ENCODE measurements at places on chromosomes 13 and 19.

GRCh38 chr13:30974350-30974749 lies 41.9 kb downstream of the TEX26 start:
- no peak for DNase-seq

GRCh38 chr13:38921081-38921480 lies 69.5 kb downstream of the STOML3 start:
- no peak for DNase-seq

GRCh38 chr13:50955798-50956197 lies 46.2 kb downstream of the RNASEH2B start:
- DNase-seq: no peak

- DNase-seq: no peak
Measured at GRCh38 chr13:77699059-77699680, 1.7 kb downstream of the SLAIN1 start.

DNA sequence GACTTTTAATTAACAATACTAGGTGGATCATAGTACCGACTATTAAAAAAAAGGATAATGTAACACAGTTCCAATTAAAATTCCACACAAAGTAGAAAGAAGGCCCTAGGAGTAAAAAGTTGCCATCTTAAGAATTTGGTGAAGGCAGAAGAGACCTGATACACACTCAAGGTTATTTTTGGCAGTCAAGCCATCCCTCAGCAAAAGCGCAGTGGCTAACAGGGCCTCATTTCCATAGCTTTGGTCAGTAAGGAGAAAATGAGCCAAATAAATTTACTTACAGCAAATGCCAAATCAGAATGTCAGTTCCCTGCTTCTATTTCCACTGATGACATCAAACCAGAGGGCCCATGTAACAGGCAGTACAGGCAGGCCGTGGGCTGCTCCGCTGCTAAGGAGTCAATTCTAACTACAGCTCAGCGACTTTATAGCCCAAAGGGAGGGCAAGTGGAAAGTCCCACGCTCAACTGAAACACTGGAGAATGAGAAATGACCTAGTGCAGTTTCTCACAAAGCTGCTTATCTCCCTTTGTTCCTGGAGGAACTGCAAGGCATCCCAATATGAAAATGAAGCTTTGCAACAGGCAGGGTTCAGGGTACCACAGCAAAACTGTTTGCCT lies 6.3 kb downstream of the ARGLU1 start:
- DNase-seq: no peak

GRCh38 chr19:3670796-3671679 lies 29.2 kb downstream of the PIP5K1C start:
- DNase-seq: no peak

DNA sequence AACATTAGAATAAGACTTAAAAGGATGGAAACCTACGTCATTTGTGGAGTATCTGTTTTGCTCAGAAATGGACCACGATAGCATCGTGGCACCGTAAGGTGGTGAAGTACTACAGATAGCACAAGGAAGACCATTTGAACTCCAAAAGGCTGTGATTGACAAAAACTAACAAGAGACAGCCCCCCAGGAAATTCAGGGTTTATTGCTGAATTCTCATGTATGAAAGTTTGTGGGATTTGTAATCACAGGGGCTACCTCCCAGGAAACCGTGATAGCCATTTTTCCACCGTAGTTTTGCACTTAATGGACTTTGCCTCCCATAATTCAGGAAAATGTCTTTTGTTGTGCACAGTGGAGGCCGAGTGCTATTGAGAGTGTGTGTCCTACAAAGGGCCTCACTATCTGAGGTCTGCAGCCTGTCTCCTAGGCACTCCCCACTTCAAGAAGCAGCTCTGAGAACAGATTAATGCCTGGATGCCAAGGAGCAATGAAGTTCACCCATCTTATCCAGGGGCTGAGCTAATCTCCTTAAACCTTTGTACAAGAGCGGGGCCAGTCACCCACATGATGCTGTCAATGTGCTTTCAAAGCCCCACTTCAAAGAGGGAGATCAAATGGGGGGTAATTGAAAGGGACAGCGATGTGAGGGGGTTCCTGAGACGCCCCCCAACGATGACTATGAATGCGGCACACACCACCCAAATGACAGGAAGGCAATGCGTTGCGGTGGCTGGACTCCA lies 182.6 kb downstream of the COL4A1 start:
- no peak for DNase-seq

DNA sequence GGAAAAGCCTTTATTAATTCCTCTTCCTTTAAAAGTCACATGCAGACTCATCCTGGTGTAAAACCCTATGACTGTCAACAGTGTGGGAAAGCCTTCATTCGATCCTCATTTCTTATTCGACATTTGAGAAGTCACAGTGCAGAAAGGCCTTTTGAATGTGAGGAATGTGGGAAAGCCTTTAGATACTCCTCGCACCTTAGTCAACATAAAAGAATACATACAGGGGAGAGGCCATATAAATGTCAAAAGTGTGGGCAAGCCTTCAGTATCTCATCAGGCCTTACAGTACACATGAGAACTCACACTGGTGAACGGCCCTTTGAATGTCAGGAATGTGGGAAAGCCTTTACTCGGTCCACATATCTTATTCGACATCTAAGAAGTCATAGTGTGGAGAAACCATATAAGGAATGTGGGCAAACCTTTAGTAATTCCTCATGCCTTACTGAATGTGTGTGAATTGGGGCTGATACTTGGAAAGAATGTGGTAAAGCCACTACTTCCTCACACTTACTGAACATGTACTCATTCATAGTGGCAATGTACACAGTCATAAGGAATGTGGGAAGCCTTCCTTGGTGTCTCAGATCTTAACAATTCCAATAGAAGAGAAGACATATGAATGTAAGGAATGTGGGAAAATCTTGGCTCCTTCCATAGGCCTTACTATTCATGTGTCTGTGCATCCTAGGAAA lies 18.8 kb downstream of the ZNF559 start:
- no peak for DNase-seq

- no peak for DNase-seq
Measured at GRCh38 chr13:98490195-98490836, 86.6 kb downstream of the STK24 start.

GRCh38 chr19:50420127-50420526 lies 1.4 kb downstream of the SPIB start:
- DNase-seq: no peak

GRCh38 chr19:16319481-16319880 lies 5.1 kb upstream of the KLF2 start:
- no peak for DNase-seq

GRCh38 chr19:40302224-40303011 lies 17.3 kb upstream of the AKT2 start:
- DNase-seq: no peak

DNA sequence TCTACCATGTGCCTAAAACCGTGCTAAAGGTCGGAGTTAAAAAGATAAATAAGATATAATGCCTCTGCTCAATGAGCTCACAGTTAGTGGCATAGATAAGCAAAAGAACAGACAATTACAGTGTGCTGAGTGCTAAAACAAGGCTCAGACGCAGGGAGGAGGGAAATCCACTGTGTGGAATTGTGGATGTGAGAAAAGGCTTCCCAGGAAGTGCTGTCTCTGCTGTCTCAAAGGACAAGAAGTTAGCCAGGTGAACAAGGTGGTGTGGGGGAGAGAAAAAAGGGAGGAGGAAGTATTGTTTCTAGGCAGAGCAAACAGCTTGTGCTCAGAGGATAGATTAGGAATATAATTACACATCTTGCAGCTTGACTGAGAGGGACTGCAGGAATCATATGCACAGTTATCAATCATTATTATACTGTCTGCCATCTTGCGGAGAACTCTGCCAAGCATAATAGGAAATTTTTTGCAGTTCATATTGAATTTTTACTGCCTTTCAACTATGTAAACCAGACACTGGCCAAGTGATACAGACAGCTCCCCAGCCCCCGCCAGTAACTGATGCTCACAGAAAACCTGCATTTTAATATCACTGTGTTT lies 9.3 kb downstream of the C13orf42 start:
- DNase-seq: no peak

- DNase-seq: no peak
Measured at GRCh38 chr13:44498502-44498901, 77.6 kb downstream of the TSC22D1 start.

- DNase-seq: no peak
Measured at GRCh38 chr13:28576067-28576466, 81.1 kb upstream of the FLT1 start.

DNA sequence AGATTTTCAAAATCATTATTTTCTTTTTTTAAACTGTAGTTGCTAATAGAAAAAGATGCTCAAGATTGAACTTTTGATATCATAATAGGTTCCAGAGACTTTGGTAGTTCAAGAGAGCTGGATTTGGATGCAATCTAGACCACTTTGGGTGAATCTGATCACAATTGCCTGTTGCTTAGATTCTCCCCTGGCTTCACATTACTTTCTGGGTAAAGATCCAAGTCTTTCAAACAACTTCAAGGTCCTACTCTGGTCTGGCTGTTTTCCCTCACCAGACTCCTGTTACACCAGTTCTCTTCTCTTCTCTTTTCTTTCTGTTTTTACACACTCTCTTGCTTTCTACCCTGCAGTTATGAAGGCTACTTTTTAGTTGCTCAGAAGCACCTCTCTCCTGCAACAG lies 7.4 kb upstream of the SPRY2 start:
- no peak for DNase-seq

DNA sequence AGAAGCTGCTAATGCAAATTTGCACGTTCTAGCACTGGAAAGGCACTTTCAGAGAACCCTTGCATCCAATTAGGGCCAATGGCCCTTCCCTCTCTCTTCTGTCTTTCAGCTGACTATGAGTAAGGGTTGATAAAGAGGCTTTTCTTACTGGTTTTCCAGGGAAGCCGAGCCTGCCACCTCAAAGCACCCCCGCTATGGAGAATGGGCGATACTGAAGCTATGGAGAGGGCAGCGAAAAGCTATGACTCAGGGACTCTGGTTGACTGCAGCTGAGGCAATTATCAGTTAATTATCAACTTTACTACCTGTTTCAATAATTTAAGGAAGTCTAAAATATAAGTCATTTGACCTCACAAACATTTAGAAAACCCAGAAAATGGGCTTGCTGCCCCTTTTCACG lies 115.8 kb downstream of the TRPC4 start:
- no peak for DNase-seq

DNA sequence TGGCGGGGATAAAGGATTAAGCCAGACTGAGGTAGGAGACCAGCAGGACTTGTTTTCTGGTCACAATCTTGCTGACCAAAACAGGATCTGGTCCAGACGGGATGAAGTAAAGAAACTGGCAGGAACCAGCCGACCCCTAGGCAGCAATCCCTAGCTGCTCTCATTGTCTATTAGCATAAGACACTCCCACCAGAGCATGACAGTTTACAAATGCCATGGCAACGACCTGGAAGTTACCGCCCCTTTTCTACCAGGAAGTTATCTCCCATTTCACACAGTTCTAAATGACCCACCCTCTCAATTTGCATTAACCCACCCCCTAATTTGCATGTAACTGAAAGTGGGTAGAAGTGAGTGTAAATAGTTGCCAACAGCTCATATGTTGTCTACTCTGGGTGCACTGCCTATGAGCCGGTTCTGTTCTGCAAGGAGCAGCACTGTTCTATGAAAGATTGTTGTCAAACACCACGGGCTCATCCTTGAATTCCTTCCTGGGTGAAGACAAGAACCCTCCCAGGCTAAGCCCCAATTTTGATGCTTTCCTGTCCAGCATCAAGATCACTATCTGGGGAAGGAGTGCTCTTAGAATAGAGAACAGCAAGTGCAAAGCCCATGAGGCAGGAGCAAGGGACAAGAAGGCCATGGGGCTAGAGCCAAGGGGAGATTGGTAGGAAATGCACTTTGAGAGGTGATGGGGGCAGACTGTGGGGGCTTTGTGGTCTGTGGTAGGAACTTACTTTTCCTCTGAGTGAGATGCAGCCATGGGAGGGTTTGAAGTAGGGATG lies 13.9 kb upstream of the FBXO27 start:
- DNase-seq: no peak

GRCh38 chr13:58376775-58377174 lies 745.2 kb downstream of the PCDH17 start:
- no peak for DNase-seq

GRCh38 chr19:15810335-15810734 lies 5.1 kb downstream of the OR10H1 start:
- DNase-seq: no peak

- no peak for DNase-seq
Measured at GRCh38 chr13:111656439-111656838, 336.0 kb downstream of the TEX29 start.

DNA sequence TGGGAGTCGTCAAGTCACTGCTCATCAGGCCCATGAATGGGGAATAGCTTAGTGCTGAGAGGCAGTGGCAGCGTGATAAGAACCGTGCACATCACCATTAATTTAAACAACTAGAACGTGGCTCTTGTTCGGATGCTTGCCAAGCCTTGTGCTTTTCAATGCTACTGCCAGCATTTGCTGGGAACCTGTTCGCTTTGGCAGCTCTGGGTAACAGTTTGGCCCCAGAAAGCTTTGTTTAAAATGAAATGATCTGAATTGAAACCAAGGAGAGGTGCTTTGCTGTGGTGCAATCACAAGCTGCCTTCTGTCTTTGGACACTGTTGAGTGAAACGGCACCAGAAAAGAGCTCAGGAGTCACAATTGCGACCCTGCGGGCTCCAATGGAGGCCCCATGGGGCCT lies 53.5 kb upstream of the OLFM4 start:
- no peak for DNase-seq

- DNase-seq: peak; percentile 69
Measured at GRCh38 chr13:40485611-40486517, 180.6 kb downstream of the FOXO1 start.

DNA sequence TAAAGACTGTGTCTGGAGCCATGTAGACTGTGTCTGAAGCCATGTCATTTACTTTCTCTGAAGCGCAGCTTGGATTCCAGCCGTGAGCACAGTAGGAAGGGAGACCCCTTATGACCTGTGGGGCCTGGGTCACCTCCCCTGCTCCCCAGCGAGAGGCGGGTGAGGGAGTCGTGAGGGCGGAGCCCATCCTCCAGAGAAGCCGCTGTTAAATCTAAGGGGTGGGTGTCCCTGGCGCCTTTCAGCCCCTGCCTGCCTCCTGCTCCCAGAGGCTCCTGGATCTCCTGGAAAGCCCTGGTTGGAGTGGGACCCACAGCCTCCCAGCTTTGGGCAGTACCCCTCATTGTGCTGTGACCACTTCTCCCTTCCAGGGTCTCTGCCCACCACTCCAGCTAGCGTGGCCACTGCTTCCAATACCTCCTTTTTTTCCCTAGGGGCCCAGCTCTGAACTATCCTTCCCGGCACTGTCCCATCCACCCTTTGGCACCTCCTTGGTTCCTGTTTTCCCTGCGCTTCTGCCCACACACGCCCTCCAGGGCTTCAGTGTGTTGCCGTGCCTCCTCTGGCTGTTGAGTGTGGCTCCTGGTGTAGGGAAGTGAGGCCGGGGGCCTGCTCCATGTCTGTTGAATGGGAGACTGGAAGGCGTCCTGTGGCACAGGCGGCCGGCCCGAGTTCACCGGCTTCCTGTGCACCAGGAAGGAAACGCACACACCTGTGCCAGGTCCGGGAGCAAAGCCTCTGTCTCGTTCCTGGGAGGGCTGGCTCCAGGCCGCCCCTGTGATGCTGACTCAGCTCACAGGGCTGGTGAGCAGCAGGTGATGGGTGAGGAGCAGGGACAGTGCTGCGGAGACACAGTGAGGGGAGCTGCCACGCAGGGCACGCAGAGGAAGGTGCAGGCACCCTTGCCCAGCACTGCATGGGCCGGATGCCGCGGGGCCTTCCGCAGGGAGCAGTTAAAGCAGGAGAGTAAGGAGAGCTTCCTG lies 29.4 kb downstream of the ATP4B start:
- DNase-seq: no peak

All from T follicular helper cell (primary cell).